ENCODE measurements at places on chromosomes 2 and 18.

DNA sequence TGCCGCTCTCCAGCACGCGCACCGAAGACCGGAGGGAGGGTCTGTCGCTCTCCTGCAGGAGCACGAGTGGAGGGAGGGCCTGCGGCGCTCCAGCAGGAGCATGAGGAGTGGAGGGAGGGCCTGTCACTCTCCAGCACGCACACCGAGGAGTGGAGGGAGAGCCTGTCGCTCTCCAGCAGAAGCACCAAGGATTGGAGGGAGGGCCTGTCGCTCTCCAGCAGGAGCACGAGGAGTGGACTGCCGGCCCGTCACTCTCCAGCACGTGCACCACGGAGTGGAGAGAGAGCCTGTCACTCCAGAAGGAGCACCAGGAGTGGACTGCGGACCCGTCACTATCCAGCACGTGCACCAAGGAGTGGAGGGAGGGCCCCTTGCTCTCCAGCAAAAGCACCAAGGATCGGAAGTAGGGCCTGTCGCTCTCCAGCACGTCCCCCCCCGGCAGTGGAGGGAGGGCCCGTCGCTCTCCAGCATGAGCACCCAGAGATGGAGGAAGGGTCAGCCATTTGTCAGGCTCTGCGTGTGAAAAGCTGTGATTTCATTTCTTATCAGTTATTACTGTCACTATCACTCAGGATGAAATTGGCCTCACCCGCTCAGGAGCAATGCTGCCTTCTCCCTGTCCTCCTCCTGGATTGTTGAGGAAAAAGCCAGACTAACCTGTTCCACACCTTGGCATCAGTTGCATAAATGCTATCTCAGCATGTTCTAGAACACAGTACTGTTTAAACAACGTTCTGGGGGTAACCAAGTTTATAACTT is 35.9 kb downstream of the ADI1 start:
- no peak for DNase-seq

DNA sequence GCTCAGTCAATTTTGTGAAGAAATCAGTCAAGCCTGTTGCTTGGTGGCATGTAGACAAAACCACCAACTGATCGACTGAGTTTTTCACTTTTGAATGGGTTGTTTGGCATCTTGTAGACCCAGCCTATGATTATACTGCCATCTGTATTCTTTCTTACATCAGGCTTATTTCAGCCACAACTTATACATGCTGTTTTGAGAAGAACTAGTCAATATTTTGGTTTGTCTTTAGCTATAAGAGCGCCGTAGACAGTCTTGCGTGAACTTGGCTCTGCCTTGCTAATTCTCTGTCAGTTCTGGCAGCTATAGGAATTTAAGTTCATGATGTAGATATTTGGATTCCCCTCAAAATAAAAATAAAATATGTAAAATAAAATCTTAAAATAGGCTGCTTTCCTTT is 742.0 kb upstream of the FANCL start:
- DNase-seq = no peak

DNA sequence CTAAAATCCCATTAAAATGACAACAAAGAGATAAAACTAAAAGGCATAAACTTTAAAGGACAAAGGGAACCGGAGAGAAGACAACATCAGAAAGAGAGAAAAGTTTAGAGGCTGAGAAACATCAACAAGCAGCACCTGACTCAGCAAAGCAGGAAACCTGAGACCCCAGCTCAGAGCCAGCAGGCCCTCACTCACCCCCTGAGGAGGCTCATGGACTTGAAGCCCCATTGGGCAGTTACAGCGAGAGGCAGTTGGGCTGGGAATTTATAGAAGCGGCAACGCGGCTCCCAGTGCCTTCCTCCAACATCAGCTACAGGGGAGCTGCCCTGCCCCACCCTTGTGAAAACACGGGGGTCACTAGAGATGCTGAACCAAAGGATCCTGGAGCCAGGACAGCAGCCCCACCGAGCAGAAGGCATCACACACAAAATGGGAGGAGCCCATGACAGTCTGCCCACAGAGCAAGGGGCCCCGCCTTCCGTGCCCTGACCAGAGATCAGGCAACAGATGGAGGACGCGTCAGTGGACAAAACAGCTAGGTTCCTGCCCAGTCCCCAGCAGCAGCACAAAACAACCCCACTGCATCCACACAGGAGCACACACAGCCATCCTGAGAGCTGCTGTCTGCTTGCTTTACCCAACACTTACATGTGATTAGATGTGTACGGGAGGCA is 52.7 kb downstream of the CMPK2 start:
- DNase-seq = no peak

DNA sequence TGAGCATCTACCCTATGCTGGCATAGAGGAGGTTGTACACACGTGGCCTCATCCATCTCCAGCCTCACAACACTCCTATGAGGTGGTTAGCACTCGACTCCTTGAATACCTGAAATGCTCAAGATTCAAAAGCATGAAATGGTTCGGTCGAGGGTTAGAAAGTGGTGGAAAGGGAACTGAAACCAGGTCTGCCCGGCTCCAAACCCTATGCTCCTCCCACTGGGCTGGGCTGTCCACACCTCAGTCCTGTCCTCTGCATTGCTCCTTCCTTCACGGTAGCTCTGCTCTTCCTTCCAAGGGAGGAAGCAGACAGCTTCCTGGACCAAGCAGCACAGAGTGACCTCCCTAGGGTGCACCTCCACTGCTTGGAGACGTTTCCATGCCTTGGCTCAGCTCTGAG is 565.2 kb upstream of the ID2 start:
- DNase-seq = no peak

DNA sequence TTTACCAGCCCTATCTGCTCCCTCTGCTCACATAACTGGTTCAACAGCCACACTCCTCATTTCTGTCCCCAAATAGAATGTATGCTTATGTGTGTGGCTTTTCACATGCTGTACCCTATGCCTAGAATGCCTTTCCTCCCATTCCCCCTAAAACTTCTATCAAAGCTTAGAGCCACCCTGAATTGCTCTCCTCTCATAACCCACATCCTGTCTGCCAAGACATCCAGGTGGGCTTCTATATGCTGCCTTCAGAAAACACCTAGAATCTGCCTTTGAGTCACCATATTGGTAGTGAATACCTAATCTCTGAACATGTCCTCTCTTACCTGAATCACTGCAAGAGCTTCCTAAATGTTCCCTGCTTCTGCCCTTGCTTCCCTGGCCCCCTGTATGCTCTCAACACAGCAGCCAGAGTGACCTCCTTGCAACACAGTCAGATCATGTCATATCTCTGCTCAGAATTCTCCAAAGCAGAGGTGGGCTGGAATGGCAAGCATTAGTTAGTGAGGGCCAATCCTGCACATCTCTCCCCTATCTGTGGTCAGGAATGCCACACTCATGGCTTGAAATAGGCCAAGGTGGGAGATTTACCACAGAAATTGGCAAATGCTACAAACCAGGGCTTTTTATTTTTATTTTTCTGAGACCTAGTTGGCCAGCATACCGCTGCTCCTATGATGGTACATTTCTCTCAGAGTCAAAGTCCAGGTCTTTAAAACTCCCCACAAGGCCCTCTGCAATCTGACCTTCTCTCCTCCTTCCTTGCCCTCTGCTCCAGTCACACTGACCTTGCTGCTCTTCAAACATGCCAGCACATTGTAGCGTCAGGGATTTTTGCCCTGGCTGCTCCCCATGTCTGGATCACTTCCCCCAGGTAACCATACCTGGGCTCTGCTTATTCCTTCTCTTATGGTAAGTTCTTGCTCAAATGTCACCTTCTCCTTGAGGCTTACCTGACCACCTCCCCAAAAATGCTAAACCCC is 111.8 kb upstream of the STON1 start:
- no peak for DNase-seq

GRCh38 chr2:18752667-18753422 is 163.5 kb upstream of the NT5C1B start:
- no peak for DNase-seq

- DNase-seq = no peak
Measured at GRCh38 chr18:74196220-74197119, 48.1 kb downstream of the TIMM21 start.

DNA sequence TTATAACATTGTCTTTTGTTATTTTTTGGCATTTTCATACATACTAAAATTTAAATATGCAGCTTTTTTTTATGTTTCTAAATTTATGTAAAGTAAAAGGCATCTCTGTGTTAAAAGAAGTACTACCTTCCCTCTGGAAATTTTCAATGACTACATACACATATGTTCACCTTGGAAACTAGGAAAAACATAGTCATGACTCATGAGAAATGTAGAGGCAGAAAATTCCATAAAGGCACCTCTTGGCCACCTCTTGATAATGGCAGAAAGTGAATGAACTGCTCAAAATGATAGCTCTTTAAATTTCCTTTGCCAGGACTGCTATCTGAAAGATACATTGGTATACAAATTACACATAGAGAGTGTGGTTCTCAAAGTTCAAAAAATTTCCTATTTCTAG is 889.1 kb upstream of the ZEB2 start:
- no peak for DNase-seq

- DNase-seq = no peak
Measured at GRCh38 chr2:109341355-109342255, 212.6 kb downstream of the SH3RF3 start.

DNA sequence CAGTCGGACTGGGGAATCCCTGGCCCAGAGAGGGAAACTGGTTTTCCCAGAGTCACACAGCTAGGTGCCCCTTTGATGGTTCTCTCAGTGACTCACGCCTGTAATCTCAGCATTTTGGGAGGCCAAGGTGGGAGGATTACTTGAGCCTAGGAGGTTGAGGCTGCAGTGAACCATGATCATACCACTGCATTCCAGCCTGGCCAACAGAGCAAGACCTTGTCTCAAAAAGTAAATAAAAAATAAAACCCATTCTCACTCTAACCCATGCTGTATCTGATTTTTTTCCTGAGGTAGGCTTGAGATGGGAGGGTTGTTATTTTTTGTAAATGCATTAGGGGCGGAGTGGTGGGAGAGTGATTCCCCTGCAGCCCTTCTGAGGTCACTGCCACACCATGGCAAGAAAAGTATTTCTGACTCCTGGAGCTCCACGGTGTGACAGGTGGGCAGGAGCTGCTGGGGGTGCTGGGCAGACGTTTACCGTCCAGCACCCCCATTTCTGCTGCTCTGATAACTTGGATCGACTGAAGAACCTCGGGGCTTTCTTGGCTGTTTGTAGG is 60.3 kb downstream of the HPCAL1 start:
- no peak for DNase-seq

DNA sequence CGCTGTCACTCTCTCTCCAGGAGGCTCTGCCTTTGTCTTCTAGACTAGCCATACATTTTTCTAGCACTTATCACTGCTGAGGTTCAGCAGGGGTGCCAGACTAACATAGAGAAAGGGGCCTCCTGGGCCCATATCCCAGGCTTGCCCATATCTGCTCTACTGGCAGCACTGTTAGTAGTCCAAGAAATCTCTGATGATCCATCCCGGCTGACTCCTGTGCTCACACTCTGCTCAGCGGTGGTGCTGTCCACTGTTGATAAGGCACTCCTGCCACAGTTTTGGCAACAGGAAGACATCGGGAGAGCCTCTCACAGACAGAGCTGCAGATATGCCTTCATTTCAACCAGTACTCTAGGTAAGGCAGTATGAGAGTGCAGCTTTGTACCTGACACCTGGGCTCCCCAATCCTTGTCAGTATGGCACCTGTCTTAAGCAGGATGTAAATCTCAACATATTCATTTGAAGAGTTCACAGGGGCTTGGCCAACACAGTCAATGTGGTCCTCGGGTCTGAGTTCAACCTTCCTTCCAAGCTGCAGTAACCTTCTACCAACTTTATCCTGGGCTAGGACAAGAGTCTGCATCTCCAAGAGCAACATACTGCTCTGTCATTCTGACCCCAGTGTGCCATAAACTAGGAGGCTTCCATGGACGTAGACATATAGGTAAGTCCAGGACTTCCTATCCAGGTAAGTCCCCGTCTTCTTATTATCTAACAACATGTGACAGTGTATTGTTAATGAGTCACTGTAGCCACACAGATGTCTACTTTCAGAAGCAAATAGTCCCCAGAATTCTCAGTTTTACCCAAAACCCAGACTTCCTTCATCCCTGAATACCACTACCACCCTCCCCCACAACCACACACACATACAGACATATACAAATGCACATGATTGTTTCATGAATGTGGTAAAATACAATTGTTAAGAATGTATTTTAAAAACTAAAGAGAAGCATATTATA is 16.2 kb downstream of the KLF7 start:
- DNase-seq = no peak

DNA sequence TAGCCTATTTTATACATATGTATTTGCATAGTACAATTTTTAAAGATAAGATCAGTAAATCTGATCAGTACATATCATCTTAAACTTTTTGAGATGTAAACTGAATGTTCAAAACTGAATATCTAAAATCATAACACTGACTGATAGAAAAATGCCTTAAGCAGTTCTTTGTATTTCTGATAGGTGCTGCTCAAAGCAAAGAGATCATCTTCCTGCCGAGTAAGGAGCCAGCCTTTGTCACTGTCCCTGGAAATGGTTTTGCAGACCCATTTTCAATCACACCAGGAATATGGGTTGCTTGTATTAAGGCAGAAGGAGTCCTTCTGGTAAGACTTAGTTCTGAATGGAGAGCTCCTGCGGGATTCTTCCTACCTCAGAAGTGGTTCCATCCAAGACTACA is 135.0 kb downstream of the LAMA3 start:
- no peak for DNase-seq

DNA sequence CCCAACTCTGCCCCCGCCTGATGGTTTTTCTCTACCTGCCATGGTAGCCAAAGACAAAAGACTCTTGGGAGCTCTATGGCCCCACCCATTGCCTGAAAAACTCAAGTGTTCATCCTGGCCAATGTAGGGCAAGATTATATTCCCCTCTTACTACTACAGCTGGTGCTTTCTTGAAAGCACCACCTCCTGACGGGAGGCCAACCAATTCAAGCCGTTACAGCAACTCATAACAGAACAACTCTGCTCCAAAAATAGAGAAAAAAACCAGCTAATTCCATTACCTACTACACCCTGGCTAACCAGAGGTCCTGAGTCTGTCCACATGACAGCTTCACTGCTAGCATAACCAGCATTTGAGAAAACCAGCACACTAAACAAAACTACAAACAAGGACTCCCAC is 127.5 kb upstream of the GAREM1 start:
- DNase-seq = no peak

- DNase-seq = no peak
Measured at GRCh38 chr18:67232991-67233390, 283.5 kb downstream of the DSEL start.

- no peak for DNase-seq
Measured at GRCh38 chr18:78713069-78713468, 266.5 kb upstream of the SALL3 start.

GRCh38 chr2:100902817-100903405 is 83.0 kb downstream of the NPAS2 start:
- no peak for DNase-seq

DNA sequence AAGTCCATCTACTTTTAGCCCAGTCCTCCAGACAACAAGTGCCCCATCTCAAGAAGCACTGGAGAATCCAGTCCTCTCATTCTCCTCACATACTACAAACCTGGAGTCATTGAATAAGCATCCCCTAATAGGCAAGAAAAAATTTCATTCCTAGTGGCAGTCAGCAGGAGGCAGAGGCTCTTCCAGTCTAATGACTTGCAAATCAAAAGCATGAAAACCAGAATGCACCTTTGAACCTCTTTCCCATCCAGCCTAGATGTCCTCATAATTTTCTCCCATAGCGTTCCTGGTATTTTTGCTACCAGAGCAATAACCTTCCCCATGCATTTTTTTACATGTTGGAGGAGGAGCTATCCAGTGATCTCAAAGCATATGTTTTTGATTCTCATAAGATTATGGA is 252.6 kb downstream of the TTC32 start:
- DNase-seq = no peak
